ENCODE measurements at places on chromosomes 5 and 9. TPM values are rescaled to one million over a fixed set of nuclear protein-coding genes. Genes with fewer than 3 reads are reported as not detected.

- no peak for DNase-seq
These were observed 84.1 kb downstream of the SH3PXD2B start for GRCh38 chr5:172370237-172370640.

DNA sequence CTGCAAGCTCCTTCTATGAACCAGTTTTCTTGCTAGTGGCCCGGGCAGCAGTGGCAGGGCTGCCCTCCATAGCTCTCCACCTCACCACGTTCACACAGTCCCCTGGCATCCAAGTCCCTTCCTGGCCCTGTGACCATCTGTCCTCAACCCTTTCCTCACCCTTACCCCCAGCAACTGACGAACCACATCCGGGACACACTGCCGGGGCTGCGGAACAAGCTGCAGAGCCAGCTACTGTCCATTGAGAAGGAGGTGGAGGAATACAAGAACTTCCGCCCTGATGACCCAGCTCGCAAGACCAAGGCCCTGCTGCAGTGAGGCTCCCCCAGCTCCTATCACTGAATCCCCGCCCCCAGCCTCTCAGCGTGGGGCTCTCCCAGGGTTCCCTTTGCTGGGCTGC is 18.8 kb downstream of the DNM1 start:
- DNase-seq, result no peak

Gene NRARP
- polyA plus RNA-seq, result 14.7 TPM

Gene LYRM7
- 12.8 TPM for polyA plus RNA-seq

Gene GABBR2
- 0.99 TPM for polyA plus RNA-seq

DNA sequence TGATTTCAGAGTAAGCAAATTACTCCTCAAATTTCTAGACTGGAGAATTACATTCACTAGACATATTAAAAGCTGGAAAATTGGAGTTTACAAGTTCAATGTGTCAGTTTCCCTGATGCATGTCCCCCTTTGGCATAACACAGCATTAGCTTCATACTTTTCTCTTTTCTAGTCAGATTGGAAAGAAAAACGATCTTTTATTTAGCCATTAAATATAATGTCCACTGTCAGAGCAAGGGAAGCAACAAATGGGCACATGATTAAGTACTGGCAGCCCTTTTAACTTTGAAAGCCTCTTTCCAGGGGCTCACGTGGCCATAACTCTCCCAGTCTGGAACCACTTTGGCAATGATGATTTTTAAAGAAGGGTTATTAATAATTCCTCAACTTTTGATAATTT is 203.3 kb downstream of the KCNN2 start:
- DNase-seq, result no peak

DNA sequence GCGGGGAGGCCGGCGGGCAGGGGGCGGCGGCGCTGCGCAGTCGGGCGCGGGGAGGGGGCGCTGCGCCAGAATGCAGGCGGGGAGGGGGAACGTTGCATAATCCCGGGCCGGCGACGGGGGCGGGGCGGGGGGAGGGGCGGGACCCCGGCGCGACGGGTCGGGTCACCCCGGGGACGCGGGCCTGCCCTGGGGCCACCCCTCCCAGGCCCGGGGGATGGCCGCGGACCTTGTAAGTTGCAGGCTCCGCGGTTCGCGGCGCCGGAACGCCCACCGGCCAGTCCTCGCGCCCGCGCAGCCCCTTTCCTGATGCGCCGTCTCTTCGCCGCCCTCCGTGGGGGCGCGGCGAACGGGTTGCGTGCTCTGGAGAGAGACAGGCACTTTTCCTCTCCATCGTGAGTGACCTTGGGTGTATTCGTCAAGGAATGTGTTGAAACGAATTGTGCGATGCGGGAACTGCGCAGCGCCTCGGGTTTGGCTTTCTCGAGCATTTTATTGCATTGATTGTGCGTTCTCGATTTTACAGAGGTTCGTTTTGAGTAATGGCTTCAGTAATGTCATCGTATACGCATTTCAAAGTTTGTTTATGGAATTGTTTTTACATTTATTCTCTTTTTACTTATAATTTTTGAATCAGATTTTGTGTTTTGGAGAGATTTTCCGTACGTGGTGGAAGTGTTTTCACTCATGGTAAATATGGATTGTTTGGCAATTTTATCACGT is 802 bp downstream of the SPIN1 start:
- peak; percentile 74 for DNase-seq

GRCh38 chr5:93807846-93808245 is 66.4 kb upstream of the POU5F2 start:
- no peak for DNase-seq

DNA sequence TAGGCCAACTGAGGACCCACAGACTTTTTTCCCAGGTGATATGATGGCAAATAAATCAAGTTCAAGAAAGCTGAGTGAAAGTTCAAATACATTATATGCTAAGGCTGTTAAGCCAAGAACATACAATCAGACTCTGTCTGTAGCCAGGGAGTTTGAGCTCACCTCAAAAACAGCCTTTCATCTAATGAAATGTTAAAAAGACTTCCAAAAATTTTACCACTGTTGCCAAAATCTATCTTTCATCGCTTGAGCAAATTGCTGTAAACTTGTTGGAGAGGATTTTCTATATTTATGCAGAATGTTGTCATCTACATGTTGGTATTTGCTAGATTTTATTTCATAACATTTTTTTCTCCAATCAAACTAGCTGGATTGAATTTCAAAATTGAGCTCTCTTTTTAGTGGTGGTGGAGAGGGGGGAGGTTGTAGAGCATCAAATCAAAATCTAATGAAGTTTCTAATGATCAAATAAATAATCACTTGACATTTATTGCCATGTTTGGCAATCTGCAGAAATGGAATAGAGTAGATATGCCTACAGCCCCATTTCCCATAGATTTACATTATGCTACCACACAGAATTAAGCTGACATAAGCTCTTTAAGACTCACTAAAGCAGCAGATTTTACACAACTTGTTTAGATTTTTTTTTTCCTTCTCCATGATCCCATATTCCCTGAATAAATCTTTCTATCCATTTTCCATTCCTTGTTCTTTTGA is 828.9 kb upstream of the ZNF608 start:
- no peak for DNase-seq
